T47D (cell line): ENCODE measurements at places on chromosomes 3 and 15.

GRCh38 chr15:88038261-88038660 lies 218.3 kb downstream of the NTRK3 start:
- DNase-seq: no peak

DNA sequence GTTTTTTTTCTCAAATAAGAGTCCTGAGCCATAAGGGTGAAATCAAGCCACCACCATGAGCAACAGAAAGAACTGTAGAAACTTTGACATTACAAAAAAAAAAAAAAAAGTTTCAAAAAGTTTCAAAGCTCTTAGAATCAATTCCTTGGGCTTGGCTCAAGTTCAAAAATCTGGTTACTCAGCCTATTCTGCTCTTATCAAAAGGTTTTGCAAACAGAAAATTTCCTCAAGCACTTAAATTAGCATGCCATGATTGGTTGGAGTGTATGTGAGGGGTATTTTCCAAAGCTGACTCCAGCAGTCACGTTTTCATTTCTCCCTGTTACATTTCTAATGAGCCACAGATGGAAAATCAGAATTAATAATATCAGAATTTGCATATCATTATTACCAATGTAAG lies 12.1 kb upstream of the PEX5L start:
- DNase-seq: no peak

DNA sequence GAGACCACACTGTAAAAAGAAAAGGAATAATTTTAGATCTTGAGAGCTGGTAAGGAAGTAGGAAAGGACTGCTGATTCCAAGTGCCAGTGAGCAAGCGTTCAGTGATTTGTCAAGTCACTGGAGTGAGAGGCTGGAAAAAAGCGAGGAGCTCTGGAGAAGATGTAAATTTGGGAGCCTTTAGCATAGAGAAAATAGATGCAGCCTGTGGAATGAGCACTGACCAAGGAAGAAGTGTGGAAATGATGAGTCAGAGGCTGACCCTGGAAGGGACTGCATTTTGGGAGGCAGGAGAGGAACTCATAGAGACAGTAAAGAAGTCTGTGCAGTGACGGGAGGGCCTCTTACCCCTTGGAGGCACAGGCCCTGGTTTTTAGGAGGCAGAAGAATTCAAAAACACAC lies 17.1 kb upstream of the ABTB1 start:
- no peak for DNase-seq

DNA sequence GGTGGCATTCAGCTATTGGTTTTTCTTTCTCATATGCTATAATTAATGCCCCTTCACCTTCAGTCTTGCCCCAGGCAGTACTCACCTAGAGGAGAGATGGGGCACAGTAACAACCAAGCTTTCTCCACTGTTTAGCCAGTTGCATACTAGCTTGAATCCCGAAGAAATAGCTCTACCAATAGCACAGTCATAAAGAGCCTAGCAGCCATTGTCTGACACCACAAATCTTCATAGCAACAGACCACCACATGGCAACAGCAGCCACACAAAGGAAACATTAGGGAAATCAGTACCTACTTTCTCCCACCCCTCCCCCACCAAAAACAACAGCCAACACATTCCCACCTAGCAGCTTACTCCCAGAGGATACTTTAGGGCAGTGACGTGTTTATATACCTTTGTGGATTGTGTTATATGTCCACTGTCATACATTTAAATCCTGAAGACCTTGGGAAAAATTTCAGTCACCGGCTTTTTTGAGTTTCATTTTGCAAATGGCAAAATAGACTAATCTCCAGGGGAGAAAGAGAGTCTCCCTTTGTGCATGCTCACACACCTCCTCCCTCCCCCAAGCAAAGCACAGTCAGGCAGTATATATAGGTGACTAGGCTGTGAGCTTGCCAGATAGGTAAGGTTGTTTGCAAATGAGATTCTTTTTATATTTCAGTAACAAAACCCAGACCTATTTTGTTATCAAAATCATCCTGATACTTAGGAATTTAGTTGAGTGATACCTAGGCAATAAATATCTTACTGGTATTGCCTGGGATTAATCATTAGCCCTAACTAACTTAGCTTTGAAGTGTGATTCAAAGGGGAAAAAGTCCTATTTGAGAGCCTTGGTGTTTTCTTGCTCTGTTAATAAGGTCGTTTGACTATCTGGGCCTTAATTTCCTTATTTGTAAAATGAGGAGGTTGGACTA lies 140.6 kb downstream of the RBPMS2 start:
- DNase-seq: no peak

DNA sequence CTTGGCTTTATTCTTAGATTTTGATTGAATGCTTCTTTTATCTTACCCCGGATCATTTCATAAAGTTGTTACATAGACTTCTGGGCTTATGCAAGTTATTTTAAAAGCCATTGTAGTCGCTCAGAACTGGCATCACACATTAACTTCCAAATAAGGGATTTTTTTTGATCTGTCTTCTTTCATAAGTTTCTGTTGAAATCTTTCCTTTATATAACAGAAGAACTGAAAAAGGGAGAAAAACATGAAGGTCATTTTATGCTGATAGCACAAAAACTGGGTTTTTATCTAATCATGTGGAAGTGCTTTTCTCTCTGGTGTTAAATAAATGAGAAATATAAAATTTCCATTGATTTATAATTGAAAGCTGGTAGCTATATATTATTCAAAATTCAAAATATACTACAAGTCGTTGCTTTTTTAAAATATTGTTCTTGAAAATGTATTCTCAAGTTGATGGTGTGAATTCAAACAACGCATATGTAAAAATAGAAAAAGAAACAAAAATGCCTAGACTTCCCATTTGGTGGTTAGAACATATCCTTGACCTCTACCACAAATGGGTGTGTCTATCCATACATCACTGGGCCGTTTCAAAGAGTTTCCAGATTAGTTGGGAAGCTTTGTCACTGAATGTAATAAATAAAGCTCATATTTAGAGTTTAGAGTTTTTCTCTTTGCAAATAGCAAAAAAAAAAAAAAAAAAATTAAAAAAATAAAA lies 258.3 kb upstream of the ZPLD1 start:
- no peak for DNase-seq

DNA sequence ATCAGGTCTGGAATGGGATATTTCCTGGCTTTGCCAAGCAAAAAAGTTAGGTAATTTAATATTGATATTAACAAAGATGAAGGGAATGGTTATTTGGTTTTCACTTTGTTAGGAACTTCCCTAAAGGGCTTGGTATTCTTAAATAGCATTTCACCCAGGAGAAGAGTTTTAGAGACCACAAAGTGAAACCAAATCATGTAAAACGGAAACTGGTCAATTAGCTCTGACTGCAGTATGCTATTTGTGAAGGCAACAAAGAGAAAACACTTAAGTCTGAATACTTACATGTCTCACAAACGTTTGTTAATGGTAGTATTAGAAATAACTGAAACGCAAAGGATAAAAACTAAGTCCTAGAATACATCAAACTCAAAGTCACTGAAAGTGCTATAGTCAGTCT lies 32.4 kb upstream of the SETMAR start:
- DNase-seq: no peak

DNA sequence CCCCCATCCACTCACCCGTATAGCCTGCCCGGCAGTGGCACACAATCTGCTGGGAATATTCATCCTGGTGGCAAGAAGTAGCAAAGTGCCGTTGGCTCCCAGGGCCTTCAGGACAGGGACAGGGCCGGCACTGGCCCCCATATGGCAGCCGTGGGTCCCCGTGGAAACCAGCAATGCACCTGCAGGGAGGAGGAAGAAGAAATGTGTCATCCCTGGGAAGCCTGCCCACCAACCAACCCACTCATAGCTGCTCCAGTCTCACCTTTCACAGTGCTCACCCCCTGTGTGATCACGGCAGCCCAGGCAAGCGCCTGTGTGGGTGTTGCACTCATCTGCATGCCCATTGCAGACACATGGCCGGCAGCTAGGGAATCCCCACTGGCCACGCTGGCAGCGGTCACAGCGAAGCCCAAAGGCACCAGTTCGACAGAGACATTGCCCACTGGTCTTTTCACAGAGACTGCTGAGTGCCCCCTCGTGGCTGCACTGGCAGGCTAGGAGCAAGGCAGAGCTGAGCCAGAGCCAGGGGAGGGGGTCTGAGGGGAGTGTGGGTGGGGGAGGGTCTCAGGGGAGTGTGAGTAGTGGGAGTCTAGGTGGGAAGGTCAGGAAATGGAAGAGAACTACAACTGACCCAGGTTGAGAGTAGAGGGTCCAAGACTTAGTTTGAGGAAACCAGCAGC lies 4.5 kb upstream of the USP19 start:
- no peak for DNase-seq

GRCh38 chr3:21140785-21141184 lies 610.2 kb downstream of the ZNF385D start:
- no peak for DNase-seq

DNA sequence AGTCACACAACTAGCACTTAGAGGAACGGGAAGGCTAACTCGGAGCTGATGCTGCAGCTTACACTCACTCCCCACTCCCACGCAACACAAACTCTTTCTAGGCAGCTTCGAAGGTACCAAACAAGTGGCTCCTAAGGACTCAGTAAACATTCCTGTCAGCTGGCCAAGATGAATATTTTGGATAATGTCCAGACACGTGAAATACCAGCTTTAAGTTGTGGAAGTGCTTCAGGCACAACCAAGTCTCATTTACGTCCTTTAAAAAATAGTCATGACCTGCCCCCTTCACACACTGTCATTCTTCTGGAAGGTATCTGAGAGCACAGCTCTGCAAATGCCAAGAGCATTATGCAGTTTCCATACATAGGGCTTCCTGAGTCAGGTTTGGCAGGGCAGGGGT lies 1005.9 kb upstream of the CFAP20DC start:
- DNase-seq: no peak

DNA sequence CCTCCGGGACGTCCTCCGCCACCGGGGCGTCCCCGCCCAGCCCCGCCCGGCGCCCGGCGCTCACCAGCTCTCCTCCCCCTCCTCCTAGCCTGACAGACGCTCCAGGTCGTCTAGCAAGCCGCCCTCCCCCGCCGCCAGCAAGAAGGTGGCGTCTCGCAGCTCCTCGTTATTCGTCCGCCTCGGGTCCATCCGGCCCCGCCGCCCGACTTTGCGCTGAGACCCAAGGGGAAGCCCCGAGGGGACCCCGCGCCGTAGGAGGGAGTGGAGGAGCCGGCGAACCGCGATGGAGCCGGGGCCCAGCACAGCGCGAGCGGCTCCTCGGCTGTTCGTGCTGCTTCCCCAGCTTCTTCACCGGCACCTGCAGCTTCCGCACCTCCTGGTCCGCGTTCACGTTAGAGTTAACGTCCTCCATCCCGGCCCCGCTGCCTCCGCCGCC lies 26.3 kb upstream of the MTHFS start:
- DNase-seq: peak; percentile 83

- DNase-seq: no peak
Measured at GRCh38 chr3:129614435-129614834, 8.0 kb upstream of the PLXND1 start.

DNA sequence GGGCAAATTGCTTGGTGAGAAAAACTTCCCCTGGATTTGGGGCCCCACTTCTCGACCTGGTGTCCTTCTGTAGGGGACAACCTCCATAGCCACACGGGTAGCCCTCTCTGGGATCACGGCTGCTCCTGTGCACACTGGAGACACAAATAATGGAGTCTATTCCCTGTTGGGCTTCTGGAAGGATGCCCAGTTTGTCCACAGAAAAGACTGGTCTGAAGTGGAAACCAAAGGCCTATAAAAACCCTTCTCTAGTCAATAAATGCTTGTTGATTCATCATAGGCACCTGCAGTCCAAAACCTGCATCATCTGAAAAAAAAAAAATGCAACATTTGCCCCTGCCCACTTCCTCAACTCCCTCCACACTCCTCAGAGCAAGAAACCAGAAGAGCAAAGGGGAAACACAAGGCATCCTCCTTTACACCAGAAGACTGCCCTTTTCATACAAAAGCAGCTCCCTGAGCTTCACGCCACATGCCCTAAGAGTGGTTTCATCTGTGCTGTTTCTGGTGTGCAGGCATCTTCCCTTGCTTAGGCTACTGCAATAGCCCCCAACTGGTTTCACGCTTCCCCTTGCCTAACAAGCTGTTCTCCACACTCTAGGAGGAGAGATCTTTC lies 36.3 kb downstream of the SRGAP3 start:
- DNase-seq: no peak

- no peak for DNase-seq
Measured at GRCh38 chr3:171427771-171428320, 32.4 kb downstream of the TNIK start.
